Memory B cell (primary cell): ENCODE measurements at places on chromosomes 13 and 19.

DNA sequence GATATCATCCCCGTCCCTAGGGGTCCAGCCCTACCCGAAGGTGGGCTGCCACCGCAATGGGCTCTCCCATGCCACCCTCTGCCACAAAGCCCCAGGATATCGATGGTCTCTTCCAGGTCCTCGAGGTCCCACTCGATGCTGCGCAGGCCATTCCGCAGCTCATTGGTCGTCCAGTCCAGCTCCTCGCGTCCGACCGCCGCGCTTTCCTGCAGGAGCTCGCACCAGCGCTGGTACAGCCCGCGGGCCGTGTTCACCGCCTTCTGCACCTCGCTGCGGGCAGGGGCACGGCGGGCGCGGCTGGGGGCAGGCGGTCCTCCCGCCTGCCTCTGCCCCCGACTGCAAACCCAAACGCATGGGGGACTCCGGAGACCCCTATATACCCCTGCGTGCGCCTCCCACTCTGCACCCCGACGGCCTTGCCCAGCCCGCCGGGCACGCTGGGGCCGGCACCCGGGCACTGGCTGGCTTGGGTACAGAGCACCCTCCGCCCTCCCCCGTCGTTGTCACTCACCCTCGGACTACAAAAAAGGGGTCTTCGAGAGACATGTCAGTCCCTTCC lies 468 bp downstream of the STX10 start:
- no peak for DNase-seq

DNA sequence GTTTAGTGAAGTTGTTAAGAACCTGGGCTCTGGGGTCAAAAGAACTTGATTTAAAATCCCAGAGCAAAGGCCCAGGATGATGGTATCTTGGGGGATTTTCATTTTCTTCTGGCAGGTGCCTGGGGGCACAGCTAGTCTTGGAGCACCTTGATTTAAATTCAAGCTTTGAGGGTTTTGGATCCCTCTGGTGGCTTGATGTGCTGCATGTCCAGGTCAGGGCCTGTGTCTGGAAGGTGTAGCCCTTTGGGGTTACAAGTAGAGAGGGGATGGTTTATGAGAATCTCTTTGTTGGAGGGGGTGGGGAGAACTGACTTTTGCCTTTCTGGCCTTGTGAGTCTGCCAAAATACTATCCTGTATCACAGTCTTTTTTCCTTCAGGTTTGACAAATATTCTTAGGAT lies 55.8 kb downstream of the AKAP11 start:
- no peak for DNase-seq

DNA sequence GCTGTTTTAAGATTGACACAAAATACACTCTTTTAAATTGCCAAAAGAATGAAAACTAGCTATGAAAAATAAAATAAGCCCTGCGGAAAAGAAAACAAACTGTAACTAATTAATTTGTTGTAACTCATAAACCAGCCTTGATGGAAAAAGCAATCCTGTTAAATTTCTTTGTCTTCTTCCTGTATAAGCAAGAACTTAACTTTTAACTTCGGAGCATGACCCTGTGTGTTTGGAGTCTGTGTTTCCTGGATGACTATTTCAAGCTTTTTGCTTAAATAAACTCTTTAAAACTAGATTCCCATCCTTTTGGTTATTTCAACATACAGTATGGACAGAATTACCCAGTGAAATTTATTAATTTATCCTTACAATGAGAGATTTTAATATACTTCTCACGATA lies 122.6 kb downstream of the TNFRSF19 start:
- no peak for DNase-seq

GRCh38 chr13:111629926-111630325 lies 309.5 kb downstream of the TEX29 start:
- DNase-seq: no peak

DNA sequence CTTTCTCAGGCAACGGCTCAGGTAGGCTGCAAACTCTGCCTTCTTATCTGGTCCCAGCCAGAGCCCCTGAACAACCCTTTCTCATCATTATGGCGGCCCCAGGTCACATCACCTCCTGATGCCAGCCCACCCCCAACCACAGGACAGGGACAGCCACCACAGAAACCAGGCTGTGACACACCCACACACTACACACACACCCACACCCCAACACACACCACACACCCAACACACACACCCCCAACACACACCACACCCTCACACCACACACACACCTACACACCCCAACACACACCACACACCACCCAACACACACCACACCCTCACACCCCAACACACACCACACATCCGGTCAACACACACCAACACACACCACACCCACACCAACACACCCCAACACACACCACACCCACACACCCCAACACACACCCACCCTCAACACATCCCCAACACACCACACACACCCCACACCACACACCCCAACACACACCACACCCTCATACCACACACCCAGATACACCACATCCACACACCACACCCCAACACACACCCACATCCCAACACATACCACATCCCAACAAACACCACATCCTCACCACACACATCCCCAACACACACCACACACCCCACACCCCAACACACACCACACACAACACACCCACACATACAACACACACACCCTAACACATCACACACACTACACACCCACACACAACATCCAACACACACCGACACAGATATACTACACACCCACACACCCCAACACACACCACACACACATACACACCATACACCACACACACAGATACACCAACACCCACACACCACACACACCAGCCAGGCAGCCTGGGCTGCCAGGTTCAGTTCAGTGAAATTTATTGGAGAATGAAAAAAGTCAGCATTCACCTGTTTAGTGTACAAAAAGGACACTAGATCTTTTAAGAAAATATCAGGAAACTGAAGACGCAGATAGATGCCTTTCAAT lies 4.2 kb upstream of the ISYNA1 start:
- no peak for DNase-seq

GRCh38 chr13:67296511-67296910 lies 66.4 kb upstream of the PCDH9 start:
- no peak for DNase-seq

DNA sequence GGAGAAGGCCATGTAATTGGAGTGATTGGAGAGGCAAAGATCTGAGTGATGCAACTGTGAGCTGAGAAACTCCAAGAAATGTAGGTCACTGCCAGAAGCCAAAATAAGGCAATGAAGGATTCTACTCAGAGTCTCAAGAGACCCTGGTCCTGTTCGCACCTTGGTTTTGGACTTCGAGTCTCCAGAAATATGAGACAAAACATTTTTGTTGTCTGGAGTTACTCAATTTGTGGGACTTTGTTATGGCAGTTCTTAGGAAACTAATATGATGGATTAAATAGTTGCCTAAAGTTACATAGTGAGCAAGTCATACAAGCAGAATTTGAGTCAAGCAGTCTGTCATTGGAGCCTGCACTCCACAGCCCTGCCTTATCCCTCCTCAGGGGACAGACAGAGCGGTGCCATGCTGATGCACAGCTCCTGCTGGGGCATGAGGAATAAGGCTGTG lies 104.2 kb downstream of the ITGBL1 start:
- no peak for DNase-seq

DNA sequence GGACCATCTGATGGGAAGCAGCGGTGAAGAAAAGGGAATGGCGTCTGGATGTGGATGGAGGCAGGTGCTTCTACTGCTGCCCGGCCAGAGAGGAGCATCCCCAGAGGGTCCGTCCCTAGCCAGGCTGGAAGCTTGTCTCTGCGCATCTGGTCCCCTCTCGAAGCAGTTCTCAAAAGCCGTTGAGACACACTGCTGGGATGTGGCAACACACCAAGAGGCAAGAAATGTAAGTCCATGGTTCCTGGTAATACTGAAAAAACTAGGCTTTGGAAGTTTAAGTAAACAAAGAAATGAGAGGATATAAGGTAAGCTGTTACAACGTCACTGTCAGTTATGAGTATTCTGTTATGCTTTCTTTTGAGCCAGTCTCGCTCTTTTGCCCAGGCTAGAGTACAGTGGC lies 15.1 kb upstream of the FFAR2 start:
- no peak for DNase-seq

GRCh38 chr13:52383366-52383765 lies 22.6 kb downstream of the THSD1 start:
- no peak for DNase-seq

GRCh38 chr19:5536337-5536894 lies 31.3 kb downstream of the TINCR start:
- no peak for DNase-seq

DNA sequence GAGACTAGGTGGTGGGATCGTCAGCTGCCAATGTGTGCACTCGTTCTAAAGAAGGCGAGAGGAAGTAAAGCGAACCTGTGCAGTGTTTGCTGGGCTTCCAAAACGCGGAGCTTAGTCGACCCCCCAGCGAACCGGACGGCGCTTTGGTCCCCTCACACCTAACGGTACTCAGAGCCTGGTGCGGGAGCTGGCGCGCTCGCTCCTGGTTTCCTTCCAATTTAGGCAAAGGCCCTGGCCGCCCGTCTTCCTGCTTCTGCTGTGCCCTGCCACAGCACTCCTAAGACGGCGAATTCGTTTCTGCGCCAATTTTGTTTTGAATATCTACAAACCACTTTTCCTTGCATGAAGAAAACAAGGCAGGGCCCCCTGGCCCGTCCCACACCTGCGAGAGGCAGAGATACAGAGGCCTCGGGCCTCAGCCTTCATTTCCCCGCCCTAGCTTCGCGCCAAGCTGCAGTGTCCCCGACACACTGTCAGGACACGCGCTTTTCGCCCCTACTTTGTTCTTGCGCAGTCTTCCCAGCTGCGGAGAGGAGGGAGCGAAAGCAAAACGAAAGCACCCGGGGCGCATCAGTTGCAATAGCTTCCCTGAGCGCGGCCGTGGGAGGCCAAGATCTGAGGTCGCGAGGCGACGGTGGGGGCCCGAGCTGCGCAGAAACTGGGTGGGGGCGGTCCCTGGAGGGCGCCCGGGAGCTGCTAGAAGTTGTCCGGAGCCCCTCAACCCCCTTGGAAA lies 111.9 kb downstream of the KCNRG start:
- peak; percentile 36 for DNase-seq

- no peak for DNase-seq
These were observed 457.7 kb upstream of the SPRY2 start for GRCh38 chr13:80798576-80799133.

DNA sequence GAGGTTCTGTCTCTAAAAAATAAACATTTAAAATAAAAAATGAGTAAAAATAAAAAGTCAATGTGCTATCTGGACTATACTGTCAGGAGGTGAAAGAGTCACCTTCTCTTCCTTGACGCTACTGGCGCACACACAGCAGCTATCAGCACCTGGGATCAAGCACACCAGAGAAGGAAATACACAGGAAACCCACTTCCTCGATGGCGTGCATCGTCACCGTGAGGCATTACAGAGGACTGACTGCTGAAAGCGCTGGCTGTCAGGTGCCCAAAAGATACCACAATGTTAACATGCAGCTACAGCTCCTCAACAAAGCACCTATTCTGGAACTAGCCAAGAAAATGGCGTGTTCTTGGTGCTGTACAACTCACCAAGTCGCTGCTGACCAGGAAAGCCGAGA lies 6.1 kb downstream of the SLC35E1 start:
- no peak for DNase-seq

- DNase-seq: no peak
These were observed 216 bp downstream of the SUGP2 start for GRCh38 chr19:19033176-19033425.

- no peak for DNase-seq
These were observed 35.0 kb downstream of the ATP11A start for GRCh38 chr13:112724788-112725345.

DNA sequence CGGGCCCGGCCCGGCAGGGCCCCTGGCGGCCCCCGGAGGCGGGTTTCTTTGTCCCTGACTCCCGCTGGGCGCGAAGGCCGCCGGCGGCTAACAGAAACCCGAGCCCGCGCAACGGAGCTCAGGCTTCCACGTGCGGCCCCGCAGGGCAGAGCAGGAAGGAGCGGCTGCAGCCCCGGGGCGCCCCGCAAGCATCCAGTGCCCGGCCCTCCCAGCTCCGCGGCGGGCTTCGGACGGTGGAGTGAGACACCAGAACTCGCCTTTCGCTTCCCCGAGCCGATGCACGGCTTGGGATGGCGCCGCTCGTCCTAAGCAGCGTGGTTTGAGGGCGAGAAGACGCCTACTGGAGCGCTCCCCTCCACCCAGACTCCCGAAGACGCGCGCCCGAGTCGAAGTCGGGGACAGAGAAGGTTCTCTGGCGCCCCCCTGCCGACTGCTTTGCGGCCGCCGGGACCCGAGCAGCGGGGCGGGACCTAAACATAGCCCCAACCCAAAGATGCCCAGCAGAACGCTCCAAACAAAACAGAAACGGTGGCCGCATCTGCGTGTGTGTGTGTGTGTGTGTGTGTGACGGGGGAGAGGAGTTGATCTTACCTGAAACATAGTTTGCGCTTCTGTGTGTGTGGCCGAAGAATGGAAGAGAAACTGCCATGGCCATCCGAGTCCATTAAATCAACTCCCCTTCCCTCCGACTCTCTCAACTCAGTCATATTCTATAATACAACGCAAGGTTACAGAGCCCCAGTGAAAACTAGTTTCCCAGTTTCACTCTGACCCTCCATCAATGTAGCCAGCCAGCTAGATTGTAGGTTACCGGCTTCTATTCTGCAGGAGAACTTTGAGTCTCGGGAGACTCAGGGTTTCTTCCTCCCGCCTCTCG lies 629 bp upstream of the FGF9 start:
- peak; percentile 68 for DNase-seq
